ENCODE measurements at places on chromosomes 3 and 15. TPM values are rescaled to one million over a fixed set of nuclear protein-coding genes. Genes with fewer than 3 reads are reported as not detected.

Gene CCDC71
- total RNA-seq: 27.3 TPM

- no peak for DNase-seq
Observed at GRCh38 chr15:66961407-66961884, 104.0 kb upstream of the SMAD3 start.

GRCh38 chr3:126952261-126952982, 30.5 kb upstream of the PLXNA1 start:
- peak; percentile 42 for DNase-seq

- no peak for DNase-seq
Observed at GRCh38 chr15:44706946-44707636, 4.0 kb downstream of the PATL2 start.

GRCh38 chr15:39153058-39153714, 427.7 kb upstream of the THBS1 start:
- no peak for DNase-seq

DNA sequence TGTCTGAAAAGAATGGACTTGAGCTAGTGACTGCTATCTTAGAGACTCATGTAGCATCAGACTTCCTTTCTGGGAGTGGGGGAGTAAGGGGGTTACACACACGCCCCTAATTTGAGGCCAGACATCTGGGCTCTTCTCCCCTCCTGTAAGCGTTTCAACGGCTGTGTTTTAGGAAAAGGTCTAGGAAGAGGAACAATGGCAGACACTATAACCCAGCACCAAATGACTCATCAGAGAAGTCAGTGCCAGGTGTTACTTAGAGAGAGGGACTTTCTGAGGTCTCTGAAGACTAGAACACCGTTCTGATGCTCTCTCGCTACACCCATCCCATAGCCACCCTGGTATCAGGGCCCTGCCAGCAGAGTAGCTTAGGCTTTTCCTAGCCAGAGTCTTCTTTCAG, 65.5 kb downstream of the SSUH2 start:
- DNase-seq: no peak

DNA sequence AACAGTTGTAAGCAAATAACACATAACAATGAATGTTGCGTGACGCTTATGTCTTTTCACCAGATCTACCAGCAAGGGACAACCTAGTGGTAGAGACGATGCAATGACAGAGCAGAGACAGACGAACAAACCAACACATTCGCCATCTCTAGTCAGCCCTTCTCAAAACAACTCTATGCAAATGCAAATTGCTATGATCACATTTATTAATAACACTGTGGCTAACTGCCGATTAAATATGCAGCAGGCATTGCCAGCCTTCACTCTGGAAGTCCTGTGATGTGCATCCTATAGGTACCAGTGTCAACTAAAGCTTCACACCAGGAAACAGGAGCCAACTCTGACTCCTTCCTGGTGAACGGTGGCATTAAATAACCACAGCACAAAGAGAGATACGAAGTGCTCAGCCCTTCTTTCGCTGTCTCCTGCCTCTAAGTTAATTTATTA, 94.2 kb downstream of the FOXP1 start:
- DNase-seq: no peak

DNA sequence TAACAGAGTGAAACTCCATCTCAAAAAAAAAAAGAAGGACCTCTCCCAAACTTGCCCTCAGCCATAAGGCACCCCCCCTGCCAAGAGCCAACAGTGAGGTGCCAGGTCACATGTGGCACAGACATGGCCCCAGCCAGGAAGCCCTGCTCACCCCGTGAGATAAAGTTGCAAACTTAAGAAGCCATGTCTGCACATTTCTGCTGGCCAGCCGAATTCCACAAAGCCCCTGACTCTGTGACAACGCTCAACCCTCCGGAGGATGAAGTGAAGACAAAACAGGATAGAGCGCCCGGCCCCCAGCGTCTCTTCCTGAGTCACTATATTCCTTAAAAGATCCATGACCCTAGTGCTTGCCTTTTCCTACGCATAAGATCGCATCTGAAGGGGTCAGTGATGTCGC, 188.1 kb downstream of the XXYLT1 start:
- no peak for DNase-seq

DNA sequence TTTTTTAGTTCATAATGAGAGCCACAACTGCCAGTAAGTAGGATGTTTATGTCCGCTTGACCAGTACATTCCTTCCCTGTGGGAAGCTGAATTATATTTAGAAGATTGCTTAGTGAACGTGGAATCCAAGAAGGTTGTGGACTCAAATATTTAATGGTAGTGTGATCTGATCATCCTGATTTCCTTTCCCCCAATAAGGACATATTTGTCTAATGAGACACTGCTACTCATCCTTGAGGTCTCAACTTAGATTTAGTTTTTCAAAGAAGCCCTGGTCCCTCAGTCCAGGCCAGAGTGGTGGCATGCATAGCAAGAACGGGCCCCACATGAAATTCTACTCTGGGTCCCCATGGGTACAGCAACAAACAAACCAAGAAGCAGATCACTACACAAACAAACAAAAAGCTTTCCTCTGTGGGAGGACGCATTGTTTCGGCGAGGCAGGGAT, 60.8 kb downstream of the USP13 start:
- DNase-seq: no peak

GRCh38 chr3:58177747-58178527, 32.8 kb downstream of the DNASE1L3 start:
- peak; percentile 95 for DNase-seq

DNA sequence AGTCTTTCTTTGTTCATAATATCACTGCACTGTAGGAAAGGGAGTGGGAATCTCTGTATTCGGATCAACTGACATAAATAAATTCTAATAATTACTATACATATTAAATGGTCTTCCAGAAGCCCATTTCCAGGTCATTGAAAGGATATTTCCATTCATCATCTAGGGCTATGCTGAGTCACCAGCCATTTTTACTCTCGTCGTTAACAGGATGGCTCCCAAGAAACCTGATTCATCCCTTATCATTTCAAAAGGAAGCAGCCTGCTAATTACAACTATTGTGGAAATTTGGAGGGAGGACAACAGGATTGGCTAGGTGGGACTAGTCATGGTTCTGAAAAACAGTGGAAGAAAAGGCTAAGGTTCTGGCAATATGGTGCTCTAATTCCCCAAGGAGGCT, 13.6 kb downstream of the GMNC start:
- DNase-seq: no peak

Gene RBSN
- 35.3 TPM for total RNA-seq

- DNase-seq: peak; percentile 82
Observed at GRCh38 chr3:120498556-120499346, 48.0 kb upstream of the FSTL1 start.

- no peak for DNase-seq
Observed at GRCh38 chr15:59674361-59674877, 14.7 kb downstream of the BNIP2 start.

Gene MAGEL2
- total RNA-seq: 0.33 TPM

DNA sequence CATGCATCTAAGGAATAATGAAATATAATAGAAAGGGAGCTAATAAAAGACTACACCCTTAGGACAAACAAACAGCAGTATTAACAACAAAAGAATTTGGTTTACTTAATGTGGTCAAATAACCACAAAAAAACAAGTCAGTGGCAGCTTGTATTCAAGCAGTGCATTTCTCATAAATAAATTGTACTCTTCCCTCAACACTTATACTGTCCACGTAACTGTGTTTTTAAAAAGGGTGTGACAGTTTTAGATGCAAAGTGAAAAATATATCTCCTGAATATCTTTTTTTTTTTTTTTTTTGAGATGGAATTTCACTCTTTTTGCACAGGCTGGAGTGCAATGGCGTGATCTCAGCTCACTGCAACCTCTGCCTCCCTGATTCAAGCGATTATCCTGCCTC, 698.2 kb upstream of the CADM2 start:
- DNase-seq: no peak

Gene SAMD7
- total RNA-seq: not detected

Gene SETMAR
- 29.9 TPM for total RNA-seq

- no peak for DNase-seq
Observed at GRCh38 chr3:178771511-178771910, 235.3 kb downstream of the KCNMB2 start.

DNA sequence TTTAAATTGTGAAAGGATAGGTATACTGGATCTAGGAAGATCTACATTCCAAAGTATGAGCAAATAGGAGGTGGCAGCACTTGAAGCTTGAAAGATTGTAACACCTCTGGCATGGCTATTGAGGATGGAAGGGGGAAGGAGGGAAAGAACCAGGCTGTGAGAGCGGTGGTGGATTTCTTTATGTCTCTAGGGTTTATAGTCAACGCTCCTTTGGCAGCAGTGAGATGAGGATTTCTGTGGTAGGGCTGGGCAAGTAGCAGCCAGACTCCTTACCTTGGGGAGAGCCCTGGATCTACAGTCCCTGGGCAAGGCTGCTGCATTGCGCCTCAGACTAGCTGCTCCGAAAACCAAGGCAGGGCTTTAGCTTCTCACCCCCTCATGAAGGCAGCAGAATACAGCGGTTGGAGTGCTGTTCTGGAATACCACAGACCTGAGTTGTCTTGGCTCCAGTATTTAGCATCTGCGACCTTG, 53.2 kb downstream of the MEF2A start:
- no peak for DNase-seq

- no peak for DNase-seq
Observed at GRCh38 chr3:29919571-29919970, 638.7 kb downstream of the RBMS3 start.

GRCh38 chr15:41567862-41568261, 8.8 kb downstream of the TYRO3 start:
- DNase-seq: no peak
